Stimulated activated CD8-positive, alpha-beta memory T cell treated with anti-CD3 and anti-CD28 coated beads, Interleukin-7, amount 100 ng/mL, for 1 hour (primary cell): ENCODE measurements at places on chromosomes 2 and 18.

DNA sequence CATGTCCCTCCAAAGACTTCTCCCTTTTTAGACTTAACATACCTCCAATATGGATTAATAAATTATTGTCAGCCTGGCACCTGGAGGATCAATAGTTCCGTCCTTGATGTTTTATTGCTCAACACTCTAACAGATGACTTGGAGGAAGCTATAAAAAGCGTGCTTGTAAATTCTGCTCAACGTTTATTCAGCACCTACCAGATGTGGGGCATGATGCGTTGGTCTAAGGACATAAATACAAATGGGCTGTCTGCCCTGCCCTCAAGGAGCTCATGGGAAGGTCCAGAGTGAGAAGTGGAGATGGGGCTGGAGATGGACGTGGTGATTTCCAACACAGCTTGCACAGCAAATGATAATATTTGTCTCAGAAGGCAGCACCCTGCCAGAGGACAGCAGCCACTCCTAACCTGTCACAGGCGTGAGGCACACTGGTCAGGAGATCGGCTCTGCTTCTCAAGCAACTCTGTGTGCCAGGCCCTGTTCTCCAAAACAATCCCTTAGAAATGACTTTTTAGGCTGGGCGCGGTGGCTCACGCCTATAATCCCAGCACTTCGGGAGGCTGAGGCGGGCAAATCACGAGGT lies 25.5 kb upstream of the ZCCHC2 start:
- DNase-seq = no peak

- DNase-seq = no peak
These were observed 8.7 kb upstream of the PSD4 start for GRCh38 chr2:113164930-113165585.

- no peak for DNase-seq
These were observed 4.9 kb upstream of the FIGLA start for GRCh38 chr2:70795164-70795995.

GRCh38 chr2:48952614-48953013 lies 197.1 kb upstream of the LHCGR start:
- DNase-seq = no peak

DNA sequence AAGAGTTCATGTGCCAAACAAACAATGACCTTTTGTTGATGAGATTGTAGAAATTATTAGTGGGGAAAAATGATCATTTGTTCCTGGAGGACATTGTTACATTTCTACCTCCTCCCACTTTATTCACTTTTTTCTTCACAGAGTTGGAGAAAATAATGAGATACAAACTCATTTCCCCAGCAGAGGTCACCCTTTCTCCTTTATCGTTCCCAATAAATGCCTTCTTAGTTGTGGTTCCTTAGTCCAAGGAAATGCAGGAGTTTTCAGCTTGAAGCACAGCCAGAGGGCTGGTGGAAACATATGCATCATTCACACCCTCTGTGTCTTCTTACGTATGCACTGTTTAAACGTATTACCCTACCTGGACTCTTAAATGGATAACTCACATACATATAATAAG lies 108.8 kb downstream of the SLC4A3 start:
- DNase-seq = no peak

GRCh38 chr2:169193618-169194017 lies 124.3 kb downstream of the DHRS9 start:
- DNase-seq = no peak

DNA sequence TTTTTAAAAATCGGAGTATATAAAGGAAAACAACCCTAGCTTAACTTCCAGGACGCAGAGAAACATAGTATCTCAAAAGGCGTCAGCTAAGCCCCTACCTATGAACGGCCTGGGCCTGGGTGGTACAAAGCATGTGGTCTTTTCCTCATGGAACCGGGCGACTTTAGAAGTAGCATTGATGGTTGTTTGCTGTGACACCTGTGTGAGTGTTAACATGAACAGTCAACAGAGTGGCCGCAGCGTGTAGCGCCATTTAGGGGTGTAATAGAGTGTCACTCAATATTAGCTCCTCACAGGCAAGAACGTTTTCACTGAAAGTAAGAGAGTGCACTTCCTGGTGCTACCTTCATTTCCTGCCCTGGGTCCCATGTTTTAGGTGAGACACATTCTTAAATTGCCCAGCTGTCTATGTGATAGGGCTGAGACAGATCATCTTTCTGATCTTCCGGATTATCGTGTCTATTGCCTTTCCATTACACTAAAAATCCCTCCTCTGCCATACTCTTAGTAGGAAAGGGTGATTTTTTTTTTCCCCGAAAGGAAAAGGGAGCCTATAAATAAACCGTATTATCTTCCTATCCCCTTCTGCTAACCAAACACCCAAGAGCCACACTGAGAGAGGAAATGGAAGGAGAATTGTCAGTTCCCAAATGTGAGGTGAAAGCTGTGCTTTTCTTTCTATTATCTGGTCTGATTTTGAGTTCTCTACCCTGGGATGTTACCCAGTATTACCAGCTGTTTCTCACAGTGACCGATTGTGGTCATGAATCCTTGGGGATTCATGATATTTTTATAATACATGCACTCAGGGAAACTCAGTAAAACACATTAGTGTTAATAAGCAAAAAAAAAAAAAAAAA lies 1.3 kb downstream of the GORASP2 start:
- peak; percentile 18 for DNase-seq

GRCh38 chr2:176682278-176682677 lies 413.0 kb downstream of the MTX2 start:
- no peak for DNase-seq

DNA sequence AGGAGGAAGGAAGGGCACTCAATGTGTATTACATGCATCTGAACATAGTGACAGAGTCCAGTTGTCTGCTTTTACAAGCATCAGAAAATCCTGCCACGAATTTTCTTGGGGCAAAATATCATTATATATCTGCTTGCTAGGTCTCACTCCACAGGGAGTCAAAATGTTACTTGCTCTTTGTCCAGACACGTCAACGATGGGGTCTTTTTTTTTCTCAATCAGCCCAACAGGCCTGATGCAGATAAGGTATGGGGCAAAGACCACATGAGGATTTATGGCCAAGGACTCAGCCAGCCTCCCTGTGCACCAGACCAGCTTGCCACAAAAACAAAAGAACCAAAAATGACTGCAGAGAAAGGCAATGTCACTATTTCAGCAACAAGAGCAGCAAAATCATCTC lies 323.4 kb upstream of the PKDCC start:
- DNase-seq = no peak

GRCh38 chr18:55694291-55694690 lies 106.3 kb upstream of the TCF4 start:
- DNase-seq = no peak

- no peak for DNase-seq
These were observed 15.5 kb upstream of the CLASP1 start for GRCh38 chr2:121664713-121665112.

DNA sequence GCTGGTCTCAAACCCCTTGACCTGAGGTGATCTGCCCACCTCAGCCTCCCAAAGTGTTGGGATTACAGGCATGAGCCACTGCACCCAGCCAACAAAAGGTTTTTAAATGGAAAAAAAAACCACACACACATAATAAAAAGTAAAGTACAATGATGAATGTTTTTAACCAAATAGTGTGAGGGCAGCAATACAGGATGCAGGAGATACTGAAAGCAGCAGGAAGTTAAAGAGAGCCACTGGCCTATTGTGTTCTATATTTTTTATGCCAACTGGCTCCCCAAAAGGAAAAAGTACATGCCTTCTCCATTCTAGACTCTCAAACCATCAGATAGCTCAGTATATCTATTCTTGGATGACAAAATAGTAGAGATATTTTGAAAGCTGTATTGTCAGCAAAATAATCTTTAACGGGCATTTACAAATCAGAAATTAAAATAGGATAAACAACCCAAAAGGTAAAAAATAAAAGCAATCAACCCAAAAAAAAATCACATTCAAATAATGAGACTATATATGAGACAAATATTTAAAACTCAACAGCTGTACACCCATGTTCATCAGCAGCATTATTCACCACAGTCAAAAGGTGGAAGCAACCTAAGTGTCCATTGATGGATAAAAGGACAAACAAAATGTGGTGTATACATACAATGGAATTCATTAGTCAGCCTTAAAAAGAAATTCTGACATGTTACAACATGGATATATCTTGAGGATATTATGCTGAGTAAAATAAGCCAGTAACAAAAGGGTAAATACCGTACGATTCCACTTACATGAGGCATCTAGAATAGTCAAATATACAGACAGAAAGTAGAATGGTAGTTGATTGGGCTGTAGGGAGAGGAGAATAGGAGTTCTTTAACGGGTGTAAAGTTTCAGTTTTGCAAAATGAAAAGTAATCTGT lies 26.2 kb downstream of the GPATCH11 start:
- no peak for DNase-seq

DNA sequence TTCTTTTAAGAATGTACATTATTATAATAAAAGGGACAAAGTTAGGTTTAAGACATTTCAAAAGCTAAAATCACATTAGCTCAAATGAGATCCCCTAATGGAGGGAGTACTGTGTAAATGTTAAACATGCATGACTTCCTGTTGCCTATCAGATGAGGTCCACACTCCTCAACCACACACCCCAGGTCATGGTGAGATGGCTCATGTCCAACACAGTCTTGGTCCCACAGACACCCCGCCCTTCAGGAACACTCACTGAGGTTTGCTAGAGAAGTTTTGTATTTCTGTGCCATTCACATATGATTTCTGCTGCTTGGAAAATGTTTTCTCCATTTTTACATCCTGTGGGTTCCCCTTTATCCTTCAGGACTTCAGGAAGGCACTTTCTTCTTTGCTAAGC lies 491.0 kb downstream of the SOX11 start:
- no peak for DNase-seq

GRCh38 chr2:174901075-174901474 lies 104.1 kb downstream of the CHN1 start:
- DNase-seq = no peak

DNA sequence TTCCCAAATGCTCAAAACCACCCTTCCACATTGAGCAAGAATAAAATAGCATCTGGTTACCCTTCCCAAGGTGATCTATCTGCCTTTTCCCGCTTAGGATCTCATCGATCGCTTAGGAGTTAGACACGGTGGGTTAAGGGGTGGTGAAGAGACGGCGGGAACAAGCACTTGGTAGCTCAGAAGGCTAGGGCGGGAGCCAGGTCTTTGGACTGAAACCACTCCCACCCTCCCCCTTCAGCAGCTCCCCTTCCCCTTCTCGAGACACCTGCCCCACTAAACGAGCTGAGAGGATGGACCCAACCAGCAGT lies 513 bp downstream of the THOC1 start:
- DNase-seq = no peak
